Stimulated activated CD8-positive, alpha-beta memory T cell treated with anti-CD3 and anti-CD28 coated beads, Interleukin-15, amount 100 ng/mL, for 4 hours (primary cell): ENCODE measurements at places on chromosomes 7 and 10.

DNA sequence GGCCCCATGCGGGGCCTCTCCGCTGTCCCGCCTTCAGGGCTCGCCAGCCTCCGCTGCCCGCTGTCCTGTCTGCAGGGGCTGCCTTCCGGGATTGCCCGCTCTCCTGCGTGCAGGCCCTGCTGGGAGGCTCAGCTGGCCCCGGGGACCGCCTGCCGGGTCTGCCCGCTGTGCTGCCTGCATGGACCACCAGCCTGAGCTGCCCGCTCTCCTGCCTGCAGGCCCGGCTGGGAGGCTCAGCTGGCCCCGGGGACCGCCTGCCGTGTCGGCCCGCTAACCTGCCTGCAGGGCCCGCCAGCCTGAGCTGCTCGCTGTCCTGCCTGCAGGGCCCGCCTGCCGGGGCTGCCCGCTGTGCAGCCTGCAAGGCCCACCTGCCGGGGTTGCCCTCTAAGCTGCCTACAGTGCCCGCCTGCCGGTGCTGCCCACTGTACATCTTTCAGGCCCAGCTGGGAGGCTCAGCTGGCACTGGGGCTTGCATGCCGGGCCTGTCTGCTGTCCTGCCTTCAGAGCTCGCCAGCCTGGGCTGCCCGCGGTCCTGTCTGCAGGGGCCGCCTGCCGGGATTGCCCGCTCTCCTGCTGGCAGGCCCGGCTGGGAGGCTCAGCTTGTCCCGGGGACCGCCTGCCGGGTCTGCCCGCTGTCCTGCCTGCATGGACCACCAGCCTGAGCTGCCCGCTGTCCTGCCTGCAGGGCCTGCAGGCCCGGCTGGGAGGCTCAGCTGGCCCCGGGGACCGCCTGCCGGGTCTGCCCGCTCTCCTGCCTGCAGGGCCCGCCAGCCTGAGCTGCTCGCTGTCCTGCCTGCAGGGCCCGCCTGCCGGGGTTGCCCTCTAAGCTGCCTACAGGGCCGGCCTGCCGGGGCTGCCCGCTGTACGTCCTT, 165.1 kb downstream of the GLRX3 start:
- DNase-seq: peak; percentile 51

GRCh38 chr7:1542841-1543747, 12.6 kb downstream of the MAFK start:
- DNase-seq: no peak

GRCh38 chr10:12847361-12847975, 154.0 kb downstream of the CCDC3 start:
- DNase-seq: no peak

DNA sequence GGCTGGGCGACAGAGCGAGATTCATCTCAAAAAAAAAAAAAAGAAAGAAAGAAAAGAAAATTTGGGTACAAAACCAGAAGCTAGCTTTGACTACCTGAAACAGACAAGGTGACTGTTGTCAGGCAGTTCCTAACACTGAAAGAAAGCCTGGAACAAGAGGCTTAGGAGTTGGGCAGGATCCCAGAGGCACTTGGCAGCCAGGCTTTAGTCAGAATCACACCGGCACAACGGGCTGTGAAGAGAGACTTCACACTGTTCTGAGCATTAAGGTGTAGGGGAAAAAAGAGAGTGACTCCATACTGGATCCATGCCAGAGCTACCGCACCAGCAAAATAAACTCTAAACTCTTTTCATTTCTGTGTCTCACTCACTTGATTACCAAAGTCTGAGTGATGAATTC, 130.8 kb downstream of the ZNF467 start:
- no peak for DNase-seq

DNA sequence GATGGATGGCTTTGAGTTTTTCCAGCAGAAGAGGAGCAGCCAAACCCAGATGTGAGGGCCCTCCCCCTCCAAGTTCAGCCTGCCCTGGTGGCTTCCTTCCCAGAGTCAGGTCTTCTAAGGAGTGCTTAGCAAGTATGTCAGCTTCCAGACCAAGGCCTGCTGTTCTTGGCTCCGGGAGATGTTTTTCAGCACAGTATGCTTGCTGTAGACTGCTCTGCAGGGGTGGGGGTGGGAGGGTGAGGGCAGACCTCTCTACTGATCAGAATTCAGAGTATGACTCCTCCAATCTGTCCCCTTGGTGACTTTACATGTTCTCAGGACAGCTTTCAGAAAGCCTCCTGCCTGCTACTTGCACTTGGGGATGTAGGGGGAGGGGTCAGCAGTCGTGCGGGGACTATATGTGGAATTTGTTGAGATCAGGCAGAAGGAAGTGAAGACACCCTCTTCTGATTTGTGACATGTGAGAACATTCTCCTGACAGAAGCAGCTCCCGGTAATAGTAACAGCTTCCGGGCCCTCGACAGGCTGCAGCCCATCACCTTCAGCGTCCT, 516.4 kb upstream of the ZMIZ1 start:
- DNase-seq: no peak

DNA sequence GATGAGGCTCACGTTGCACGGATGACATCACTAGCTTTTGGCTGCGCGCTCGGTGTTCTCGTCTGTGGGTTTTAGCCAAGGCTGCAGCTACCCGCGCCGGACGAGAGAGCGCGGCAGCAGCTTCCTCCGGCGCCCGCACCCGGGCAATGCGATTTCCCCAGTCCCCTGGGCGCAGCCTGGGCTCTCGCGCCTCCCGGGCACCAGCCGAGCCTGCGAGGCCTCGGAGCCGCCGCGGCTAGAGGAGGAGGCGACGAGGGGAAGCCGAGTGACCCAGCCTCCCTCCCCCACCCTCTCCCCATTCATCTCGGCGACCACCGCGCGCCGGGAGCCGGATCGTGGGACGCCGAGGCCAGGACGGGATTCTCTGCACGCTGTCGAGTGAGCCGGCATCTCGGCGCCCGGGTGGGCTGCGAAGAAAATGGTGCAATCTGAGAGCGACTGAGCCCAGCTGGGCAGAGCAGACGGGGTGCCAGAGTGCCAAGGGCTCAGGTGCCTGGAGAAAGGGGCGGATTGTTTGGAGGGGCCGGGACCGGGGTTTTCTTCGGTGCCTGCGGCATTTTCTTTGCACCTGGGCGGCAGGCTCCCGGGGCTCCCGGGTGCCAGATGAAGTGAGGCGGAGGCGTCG, 1.2 kb upstream of the TMEM178B start:
- no peak for DNase-seq

DNA sequence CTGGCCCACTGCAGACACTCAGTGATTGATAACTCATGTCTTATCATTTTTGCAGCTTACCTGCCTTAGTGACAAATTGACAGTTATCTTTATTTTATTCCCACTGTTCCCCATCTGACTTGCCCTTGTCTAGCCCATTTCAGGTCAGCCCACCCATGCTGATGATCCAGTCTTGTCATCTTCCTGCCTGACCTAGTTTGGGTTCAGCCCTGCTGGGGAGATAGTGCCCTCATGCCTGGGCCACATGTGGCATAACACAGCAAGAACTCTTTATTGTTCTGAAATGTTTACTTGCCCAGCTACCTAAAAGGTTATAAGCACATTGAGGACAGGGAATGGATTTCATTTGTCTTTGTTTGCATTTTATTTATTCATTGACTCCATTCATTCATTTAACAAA, 75.6 kb downstream of the ENTPD1 start:
- no peak for DNase-seq

DNA sequence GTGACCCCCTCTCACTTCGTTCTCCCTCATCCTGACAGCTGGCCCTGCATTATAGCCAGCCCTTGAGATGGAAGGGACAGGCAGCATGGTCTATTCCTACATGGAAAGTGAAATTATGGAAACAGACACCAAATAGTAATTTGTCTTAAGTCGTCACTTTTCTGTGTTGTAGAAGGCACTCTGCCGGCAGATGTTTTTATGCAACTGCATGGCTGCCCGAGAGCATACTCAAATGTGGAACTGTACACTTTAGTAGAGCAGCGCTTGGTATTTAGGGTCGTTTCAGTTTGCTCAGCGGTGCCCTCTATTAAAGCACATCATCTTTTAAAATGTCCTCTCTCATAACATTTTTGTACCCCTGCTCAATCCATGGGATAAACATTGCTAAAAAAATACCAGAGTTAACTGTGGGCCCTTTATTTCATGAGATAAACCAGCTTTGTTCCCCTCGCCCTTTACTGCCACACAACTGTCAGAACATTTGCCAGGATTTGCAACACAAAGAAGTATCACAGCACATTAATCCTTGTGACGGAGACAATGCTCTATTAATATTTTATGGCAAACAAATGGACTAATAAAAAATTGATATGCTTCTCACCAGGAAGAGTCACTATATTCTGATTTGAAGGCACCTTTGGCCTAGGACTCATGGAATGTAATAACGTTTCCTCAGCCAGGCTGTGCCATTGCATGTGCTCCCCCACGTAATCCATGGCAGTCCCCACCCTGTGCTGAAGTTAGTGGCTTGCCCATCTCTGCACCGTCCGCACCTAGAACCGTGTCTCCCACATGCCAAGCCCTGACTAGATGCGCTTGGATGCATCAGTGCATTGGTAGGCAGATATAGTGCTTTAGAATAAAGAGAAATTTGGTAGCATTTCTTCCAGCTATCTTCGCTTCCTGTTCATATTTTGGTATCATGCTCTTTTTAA, 221.3 kb downstream of the PAXIP1 start:
- DNase-seq: no peak

GRCh38 chr10:79488336-79488735, 24.0 kb upstream of the EIF5AL1 start:
- no peak for DNase-seq

GRCh38 chr10:91104193-91105041, 116.0 kb upstream of the PCGF5 start:
- no peak for DNase-seq

- no peak for DNase-seq
Observed at GRCh38 chr7:135753616-135754413, 5.2 kb upstream of the FAM180A start.

GRCh38 chr7:129835569-129835968, 117.2 kb downstream of the UBE2H start:
- no peak for DNase-seq

DNA sequence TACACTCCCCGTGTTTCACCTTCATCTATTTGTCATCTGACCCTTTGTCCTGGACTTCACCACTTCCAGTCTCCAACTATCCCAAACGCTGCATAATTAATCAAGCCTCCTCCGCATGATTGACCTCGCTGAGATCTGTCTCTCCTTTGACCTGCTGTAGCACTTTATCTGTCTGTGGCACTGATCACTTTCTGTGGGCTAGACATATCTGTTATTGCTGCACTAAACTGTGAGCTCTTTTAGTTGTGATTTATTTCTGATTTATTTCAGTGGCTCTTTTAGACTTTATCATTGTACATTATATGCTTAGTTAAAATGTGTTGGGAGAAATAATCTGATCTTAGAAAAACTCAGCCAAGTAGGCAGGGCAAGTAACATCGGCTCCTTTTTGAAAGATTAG, 91.9 kb upstream of the GATA3 start:
- DNase-seq: no peak

DNA sequence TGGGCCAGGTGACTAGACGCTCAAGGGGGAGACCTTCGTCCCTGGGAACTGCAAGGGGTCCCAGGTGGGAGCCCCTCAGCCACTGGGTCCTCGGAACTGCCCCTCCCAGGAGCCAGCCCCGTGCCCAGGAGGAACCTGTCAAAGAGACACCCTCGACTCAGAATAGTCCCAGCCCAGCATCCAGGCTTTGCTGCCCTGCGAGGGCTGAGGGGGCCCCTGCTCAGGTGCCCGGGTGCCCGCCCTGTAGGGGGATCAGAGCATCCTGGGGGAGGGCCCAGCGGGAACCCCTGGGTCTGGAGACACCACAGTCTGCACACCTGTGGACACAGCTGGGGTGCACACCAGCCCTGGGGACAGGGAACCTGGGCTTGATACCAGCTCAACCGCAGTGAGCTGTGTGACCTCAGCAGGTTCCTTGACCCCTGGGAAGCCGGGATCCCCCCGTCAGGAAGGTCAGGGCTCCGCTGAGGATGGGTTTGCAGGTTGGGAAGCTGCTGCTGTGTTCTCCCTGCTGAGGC, 407 bp downstream of the ELN start:
- DNase-seq: no peak

DNA sequence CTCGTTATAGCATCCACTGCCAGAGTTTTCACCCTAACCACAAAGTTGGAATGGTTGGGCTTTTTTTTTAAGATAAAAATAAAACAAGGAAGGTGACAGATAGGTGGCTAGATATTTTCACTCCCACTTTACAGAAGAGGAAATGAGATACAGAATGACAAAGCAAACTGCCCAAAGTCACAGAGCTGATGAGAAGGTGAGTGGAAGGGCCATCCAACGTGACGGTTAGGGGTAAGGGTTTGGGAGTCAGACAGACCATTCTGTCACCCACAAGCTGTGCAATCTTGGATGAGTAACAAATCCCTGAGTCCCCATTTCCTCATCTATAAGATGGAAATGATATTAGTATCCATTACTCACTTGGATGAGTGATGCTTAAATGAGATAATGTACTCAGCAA, 106.9 kb upstream of the PDLIM1 start:
- no peak for DNase-seq

- DNase-seq: no peak
Observed at GRCh38 chr7:106692450-106693051, 31.6 kb upstream of the CCDC71L start.

DNA sequence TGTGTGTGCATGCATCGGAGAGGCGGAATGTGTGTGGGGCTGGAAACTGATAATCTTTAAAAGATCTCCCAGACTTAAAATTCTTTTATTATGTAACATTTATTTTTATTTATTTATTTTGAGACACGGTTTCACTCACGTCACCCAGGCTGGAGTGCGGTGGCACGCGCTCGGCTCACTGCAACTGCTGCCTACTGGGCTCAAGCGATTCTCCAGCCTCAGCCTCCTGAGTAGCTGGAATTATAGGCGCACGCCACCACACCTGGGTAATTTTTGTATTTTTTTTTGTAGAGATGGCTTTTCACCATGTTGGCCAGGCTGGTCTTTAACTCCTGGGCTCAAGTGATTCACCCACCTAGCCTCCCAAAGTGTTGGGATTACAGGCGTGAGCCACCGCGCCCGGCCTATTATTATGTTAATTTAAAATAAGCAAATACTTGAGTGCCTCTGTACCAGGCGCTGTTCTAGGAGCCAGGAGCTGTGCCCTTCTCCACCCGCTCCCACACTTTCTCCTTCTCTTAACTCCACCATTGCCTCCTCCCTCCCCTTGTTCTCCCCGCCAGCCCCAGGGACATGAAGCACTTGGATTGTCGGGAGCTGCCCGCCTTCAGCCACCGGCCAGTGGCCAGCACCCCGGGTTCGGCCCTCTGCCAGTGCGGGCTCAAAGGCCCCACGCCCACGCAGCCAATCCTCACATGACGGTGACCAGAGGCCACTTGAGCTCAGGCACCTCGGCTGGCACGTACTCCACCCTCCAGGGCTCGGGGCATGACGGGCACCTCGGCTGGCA, 163.6 kb downstream of the DNAJB6 start:
- DNase-seq: no peak
